ENCODE measurements at places on chromosomes 6 and 20.

DNA sequence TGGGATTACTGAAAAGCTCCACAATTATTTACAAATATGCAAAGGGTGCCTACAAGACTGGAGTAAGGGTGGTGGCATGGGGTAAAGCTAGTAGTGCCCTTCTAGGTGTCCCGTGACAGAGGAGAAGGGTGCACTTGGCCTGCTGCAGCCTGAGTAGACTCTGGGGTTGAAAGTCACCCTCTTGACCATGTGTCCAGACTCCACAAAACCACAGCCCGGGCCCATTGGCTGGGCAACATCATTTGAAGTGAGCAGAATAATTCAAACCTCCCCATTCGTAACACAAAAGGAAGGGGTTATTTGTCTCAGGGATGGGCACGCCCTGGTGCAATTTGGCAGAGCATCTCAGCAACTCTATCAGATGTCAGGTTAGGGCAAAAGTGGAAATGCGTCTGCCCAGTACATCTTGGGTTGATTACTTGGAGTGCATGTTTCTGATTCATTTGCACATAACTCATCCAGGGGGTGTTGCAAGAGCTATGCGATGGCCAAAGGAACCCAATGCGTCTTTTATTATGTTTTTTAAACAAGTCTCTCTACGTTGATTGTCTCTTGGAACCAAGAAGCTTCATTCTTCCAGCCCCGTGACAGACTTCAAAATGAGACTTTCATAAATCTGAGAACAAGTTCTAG is 56.7 kb downstream of the ISM1 start:
- DNase-seq: no peak

DNA sequence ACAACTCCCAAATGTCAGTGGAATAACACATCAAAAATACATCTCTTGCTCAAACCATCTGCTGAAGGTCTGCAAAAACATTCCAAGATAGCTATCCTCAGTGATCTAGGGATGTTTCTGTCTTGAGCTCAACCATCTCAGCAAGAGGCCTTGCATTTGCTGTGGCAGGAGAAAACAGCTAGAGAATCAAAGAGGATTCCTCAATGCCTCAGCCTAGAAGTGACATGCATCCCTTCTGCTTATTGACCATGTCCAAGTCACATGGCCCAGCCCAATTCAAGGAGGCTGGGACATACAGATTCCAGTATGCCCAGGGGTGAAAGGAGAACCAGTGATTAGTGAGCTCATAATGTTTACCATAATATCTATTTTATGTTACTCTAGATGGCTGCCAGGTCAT is 269.5 kb downstream of the PLCB1 start:
- no peak for DNase-seq

GRCh38 chr20:63946986-63947637 is 9.1 kb downstream of the UCKL1 start:
- DNase-seq: no peak

GRCh38 chr6:21609881-21610329 is 16.4 kb downstream of the SOX4 start:
- DNase-seq: no peak

DNA sequence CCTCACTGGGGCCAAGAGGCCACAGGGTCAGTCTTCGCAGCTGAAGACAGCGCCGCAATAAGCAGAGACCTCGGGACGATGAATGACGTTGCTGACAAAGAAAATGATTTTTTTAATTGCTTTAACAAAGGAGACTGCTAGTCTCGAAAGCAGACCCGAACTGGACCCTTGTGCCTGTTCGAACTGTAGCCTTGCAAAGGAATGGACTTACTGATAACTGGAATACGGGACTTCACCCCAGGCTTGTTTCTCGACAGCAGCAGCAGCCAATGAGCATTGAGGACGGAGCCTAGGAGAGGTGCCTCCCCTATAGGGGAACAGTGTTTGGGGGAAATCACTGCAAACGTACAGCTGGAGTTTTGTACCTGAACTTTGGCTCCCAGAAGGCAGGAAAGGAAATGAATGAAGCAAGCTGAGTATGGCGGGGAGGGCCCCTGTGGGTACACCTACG is 1.3 kb upstream of the TAF4 start:
- DNase-seq: no peak

DNA sequence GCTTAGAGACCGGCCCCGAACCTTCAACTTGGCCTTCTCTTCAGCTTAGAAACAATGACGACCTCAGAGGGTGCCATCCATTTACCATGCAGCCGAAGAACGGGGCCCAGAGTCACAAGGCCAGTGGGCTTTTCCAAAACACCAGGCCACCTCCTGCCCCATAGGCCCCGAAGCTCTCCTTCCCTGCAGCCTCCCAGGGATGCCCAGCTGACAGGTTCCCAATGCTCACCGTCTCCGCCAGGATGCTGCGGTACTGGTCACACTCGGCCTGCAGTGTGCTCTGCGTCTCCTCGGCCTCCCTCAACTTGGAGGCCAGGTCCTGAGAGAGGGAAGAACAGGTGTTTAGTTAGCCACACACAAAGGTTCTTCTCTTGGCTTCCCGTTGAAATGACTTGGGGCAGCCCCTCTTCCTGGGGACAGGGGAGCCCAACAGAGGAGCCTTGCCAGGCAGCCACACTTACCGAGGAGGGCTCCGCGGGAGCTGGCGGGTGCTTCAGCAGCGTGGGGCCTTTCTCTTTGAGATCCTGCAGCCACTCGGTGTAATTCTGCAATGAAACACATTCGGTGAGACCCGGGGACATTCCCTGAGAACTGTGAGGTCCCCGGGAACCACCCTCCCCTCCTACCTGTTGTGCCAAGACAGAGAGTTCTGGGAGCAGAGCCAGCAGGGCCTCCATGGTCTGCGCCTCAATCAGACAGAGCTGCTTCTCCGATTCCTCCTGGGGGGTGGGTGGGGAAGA is 51.5 kb downstream of the DSTN start:
- DNase-seq: no peak

GRCh38 chr20:20331156-20331555 is 36.7 kb upstream of the INSM1 start:
- no peak for DNase-seq

- DNase-seq: no peak
These were observed 21.6 kb downstream of the KIF16B start for GRCh38 chr20:16551607-16552006.

DNA sequence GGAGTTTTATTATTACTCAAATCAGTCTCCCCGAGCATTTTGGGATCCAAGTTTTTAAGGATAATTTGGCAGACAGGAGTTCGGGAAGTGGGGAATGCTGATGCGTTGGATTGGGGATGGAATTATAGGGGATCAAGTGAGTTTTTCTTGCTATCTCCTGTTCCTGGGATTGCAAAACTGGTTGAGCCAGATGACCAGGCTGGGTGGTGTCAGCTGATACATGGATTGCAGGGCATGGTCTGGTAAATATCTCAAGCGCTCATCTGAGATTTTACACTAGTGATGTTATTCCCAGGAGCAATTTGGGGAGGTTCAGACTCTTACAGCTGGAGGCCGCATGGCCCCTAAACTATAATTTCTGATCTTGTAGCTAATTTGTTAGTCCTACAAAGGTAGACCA is 54.7 kb downstream of the ENPP1 start:
- DNase-seq: no peak

- DNase-seq: no peak
These were observed 31.8 kb downstream of the KCNK5 start for GRCh38 chr6:39197521-39197920.

DNA sequence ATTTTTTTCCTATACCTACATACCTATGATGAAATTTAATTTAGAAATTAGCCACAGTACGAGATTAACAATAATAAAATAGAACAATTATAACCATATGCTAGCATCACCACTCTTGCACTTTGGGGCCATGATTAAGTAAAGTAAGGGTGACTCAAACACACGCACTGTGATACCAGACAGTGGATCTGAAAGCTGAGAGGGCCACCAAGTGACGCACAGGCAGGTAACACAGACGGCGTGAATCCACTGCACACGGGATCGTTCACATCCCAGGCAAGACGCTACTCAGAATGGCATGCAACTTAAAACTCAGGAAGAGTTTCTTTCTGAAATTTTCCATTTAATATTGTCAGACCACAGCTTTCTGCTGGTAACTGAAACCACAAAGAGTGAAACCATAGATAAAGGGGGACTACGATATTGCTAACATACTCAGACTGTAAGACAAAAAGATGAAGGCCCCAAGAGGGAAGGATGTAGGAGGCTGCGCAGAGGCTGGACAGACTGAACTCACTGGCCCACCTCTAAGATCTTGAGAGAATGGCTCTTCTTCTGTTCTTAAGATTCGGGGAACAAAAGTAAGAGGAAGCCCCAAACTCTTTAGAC is 17.9 kb downstream of the RRBP1 start:
- no peak for DNase-seq

Measured in activated naive CD4-positive, alpha-beta T cell treated with anti-CD3 and anti-CD28 coated beads, Interleukin-2, amount 50 U/mL, for 16 hours (primary cell).